ENCODE measurements at places on chromosomes 2 and 18. TPM values are rescaled to one million over a fixed set of nuclear protein-coding genes. Genes with fewer than 3 reads are reported as not detected.

The LTBP1 gene
- polyA plus RNA-seq, result 1.7 TPM

The CCDC74A gene
- 0.74 TPM for polyA plus RNA-seq

The CCDC121 gene
- 2.7 TPM for polyA plus RNA-seq

The PSMA8 gene
- 1.5 TPM for polyA plus RNA-seq

The TMEM178A gene
- 21.4 TPM for polyA plus RNA-seq

The CACNB4 gene
- 169 TPM for polyA plus RNA-seq

The GKN1 gene
- 2.8 TPM for polyA plus RNA-seq

The TUBA3D gene
- 2.8 TPM for polyA plus RNA-seq

The ST6GAL2 gene
- polyA plus RNA-seq, result 15.0 TPM

The IL1F10 gene
- not detected for polyA plus RNA-seq

The C2orf80 gene
- polyA plus RNA-seq, result 28.1 TPM

The HOXD11 gene
- not detected for polyA plus RNA-seq

The HMSD gene
- polyA plus RNA-seq, result not detected

The CCDC102B gene
- 26.7 TPM for polyA plus RNA-seq

Measured in Purkinje cell (primary cell).